WERI-Rb-1 (cell line): ENCODE measurements at places on chromosomes 4 and X.

GRCh38 chrX:104659005-104659744 lies 93.2 kb downstream of the IL1RAPL2 start:
- DNase-seq = no peak

DNA sequence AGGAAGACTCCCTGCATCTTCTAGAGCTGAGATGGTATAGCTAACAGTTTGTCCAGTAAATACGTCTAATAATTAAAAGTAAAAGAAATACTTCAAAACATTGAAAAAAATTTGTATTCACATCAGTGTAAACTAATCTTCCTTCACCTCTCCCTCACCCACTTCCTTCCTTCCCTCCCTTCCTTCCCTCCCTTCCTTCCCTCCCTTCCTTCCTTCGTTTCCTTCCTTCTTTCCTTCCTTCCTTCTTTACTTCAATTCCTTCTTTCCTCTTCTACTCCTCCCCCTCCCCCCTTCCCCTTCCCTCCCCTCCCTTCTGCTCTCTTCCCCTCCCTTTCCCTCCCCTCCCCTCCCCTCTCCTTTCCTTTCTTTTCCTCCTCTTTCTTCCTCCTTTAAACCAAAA lies 103.7 kb downstream of the POU4F2 start:
- DNase-seq = no peak

GRCh38 chr4:92031825-92032224 lies 271.9 kb upstream of the GRID2 start:
- no peak for DNase-seq

DNA sequence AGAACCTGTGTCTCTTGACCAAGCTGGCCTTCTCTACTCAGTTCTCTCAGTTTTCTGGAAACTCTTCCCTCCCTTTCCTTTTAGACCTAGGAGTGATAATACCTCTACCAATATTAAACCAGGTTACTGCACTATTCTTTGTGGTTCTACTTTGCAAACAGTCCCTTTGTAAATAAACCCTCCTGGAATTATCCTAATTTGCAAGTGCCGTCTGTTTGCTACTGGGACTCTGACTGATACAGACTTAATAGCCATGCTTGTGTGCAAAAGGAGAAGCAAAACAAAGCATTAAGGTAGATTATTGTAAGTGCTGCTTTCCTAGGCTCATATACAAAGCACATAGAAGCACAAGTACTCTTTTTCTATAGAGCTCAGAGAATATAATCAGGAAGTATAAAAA lies 507.0 kb downstream of the INPP4B start:
- no peak for DNase-seq

- DNase-seq = no peak
These were observed 153.6 kb downstream of the AFAP1 start for GRCh38 chr4:7786040-7786439.

- DNase-seq = no peak
These were observed 258.2 kb upstream of the JADE1 start for GRCh38 chr4:128551280-128551679.

DNA sequence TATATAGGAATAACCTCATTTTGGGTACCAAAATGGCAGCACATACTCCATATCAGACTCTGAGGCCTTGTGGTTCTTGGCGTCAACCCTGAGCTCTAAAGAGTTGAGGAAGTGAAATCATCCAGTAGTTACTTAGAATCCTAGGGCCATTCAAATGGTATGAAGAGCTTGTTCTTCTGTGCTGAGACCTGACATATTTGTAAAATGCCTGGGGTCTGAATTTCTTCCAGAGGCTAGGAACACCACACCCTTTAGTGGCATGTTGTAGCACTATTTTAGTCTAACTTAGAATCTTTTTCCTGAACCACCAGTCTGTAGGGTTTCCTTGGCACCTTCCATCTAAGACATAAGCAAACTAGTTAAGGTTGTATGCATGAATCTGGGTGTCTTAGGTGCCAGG lies 18.1 kb upstream of the GDPD2 start:
- no peak for DNase-seq

- DNase-seq = no peak
These were observed 76.5 kb downstream of the STIM2 start for GRCh38 chr4:26937139-26937538.

DNA sequence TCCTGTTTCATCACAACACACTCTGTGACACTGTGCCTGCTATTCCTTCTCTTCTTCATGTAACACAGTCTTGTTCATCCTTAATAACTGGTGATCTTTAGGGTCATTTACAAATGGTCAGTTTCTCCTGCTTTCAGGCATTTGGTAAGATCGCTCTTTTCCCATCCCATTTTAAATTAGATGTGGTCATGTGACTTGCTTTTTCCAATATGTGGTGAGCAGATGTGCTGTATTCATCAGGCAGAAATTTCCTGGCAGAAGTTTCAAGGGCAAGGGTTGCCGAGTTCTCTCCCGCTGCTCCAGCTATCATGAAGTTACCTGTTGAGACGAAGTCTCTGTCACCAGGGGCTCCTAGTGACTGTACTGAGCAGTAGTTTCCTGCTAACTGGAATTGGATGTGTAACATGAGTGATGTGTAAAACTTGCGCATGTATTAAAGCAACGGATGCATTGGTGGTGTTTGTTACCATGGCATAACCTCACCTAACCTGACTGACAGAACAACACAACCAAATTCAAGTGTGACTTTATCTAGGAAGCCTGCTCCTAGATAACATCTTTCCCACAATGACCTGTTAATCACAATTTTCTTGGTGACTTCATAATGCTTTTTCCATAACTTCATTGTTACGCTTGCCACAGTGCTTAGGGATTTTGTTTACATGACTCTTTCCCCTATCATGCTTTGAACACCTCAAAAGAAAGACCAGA lies 29.5 kb upstream of the BMPR1B start:
- DNase-seq = no peak

GRCh38 chr4:48467442-48467841 lies 15.7 kb upstream of the SLC10A4 start:
- no peak for DNase-seq

GRCh38 chr4:7649741-7650531 lies 215.2 kb upstream of the PSAPL1 start:
- no peak for DNase-seq

DNA sequence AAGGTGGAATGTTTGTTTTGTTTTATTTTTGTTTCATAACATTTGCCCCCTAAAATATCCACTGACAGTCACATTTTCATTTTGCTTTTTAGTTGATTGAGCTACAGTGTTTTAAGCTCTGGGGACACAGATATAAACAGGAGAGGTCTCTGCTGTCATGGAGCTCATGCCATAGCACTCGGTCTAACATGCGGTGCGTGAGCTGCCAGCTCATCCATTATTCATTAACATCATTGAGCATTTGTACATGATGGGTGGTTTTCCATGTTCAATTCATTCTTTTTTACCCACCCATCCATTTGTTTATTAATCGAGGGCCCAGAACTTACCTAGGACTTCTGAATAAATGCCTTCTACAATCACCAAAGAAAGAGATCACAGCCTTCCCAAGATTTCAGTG lies 150.1 kb upstream of the SFRP2 start:
- DNase-seq = no peak

GRCh38 chr4:109608879-109609278 lies 48.8 kb downstream of the MCUB start:
- DNase-seq = no peak

- no peak for DNase-seq
These were observed 8.5 kb downstream of the NAT8L start for GRCh38 chr4:2067446-2068197.

DNA sequence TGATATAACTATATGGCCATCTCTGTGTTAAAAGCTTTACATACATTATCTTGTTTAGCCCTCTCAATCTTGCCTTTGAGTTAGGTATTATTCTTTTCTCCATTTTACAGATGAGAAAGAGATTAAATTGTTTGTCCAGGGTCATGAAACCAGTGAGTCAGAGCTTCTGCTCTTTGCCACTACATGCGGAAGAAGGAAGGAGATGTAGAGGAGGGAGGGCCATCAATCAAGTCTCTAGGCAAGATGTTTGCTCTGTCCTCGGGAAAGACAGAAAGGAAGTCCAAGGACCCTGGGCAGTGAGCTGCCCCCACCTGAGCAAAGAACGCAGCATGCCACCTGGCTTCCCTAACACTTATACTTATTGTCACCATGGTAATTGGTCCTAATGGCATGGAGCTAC lies 133.7 kb upstream of the IL1RAPL2 start:
- DNase-seq = no peak

GRCh38 chr4:128488055-128488705 lies 200.6 kb upstream of the PGRMC2 start:
- no peak for DNase-seq

DNA sequence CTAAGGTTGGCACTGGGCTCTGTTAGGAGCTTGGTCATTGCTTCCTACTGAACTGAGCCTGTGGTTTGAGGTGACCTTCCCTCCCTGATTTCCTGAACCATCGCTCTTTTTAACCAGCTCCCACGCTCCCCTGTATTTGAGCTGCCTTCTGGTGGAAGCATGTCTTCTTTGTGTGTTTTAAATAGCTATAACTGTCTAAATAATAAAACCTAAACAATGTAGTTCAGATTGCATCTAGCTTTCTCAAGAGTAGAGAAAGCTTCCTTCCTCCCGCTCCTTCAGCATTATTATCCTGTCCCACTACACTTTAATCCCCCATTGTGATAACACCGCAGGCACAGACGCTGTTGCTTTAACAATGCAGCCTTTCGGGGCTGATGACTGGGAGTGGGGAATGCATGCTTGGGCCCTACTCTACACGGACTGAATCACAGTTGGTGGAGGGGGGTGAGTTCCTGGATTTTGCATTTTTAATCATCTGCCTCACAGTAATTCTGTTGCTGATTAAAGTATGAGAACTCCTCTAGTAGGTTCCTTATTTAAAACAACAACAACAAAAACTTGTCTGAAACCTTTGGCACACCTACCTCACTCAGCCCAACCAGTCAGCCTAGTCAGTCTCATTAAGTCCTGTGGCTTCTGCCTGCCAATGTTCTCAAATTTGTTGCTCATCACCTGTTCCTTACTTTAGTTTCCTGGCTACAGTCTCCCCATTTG lies 6.6 kb downstream of the SMS start:
- DNase-seq = peak; percentile 20

DNA sequence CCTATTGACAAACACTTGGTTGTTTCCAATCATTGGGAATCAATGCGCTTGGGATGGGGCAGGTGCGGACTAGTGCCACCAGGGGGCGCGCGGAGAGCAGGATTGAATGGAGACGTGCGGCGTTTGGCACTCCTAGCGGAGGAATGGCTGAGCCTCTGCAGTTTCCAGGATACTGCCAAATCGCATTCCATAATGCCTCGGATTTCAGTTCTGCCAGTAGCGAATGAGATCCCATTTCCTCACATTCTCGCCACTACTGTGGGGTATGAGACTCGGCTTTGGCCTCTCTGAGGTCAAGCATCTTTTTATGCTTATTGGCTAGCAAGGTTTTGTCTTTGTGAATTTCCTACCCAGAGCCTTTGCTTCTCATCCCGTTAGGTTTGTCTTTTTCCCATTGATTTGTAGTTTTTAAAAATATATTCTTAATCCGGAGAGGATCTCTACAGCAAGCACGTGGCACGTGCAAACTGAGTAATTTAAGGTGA lies 28.7 kb downstream of the CLDN34 start:
- peak; percentile 79 for DNase-seq

GRCh38 chrX:1453951-1454785 lies 1.5 kb upstream of the ASMTL start:
- peak; percentile 88 for DNase-seq

- no peak for DNase-seq
These were observed 153.7 kb downstream of the VEGFC start for GRCh38 chr4:176638992-176639391.

- DNase-seq = no peak
These were observed 97.2 kb upstream of the STS start for GRCh38 chrX:7050271-7050670.

- no peak for DNase-seq
These were observed 23.4 kb upstream of the GLRB start for GRCh38 chr4:157052429-157053040.

GRCh38 chr4:138428611-138429010 lies 186.5 kb upstream of the SLC7A11 start:
- DNase-seq = no peak

DNA sequence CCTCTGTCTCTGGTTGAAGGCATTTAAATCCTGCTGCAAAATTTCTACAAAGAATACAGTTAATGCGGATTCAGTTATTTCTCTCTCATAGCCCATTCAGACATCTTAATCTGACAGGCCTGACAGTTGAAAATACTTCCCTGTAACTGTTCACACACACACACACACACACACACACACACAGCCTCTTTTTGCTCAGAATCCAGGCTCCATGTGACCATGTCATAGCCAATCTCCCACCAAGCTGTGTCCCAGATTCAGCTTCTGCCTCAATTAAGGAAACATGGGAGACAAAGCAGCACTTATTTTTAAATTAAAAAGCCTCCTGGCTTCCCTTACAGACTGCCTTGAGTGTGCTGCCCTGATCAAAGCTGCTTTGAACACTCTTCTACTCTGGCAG lies 49.3 kb upstream of the EFHC2 start:
- no peak for DNase-seq

DNA sequence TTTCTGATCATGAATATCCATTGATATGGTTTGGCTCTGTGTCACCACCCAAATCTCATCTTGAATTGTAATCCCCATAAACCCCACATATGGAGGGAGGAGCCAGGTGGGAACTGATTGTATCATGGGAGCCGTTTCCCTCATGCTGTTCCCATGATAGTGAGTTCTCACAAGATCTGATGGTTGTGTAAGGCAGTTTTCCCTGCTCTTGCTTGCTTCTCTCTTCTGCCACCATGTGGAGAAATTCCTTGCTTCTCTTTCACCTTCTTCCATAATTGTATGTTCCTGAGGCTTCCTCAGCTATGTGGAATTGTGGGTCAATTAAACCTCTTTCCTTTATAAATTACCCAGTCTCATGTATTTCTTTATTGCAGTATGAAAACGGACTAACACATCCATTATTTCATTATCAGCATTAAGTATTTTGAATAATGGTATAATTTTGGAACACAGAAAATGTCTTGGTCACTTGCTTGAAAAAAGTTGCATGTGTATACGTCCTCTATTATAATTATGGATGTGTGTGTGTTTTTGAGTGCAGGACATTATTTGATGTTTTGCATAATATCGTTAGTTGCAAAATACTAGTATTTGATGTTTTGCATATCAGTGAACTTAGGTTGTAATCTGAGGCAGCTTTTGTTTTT lies 334.6 kb downstream of the PCDH10 start:
- DNase-seq = peak; percentile 15

DNA sequence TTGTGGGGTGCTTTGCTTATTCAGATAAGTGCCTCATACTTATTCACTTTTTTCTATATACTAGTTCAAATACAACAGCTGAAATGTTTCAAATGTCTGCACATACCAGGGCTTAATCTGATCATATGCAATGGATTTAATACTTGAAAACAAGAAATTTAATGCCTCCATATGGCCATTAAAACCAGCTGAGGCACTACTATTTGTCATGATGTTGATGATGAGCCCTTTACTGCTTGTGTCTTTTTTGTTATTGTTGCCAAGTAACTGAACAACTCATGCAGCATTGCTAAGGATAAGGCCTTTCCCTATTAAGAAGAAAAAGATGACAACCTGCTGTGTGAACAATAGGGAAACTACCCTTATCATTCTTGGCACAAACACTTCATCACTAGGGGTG lies 52.5 kb downstream of the MAGEB10 start:
- no peak for DNase-seq

GRCh38 chr4:158540125-158540907 lies 18.6 kb downstream of the RXFP1 start:
- DNase-seq = no peak
